ENCODE measurements at places on chromosomes 3 and 15.

DNA sequence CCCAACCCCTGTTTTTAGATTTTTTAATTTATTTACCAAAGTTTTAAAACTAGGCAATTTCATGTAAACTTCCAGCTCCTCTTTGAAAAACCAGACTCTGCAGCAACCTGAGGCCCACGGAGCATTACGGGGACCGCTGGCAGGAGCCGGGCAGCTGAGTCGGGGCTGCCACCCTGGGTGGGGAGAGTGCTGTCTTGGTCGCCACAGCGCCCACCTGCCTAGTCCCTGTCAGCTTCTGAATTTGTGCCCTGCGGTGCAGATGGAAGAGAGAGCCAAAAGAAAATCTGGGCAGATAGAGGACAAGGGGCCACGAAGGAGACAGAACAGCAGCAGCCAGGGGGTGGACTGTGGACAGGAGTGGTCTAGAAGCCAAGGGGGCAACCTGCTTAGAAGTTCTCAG lies 34.6 kb downstream of the PXYLP1 start:
- DNase-seq: no peak

GRCh38 chr3:24953060-24953771 lies 458.6 kb upstream of the THRB start:
- no peak for DNase-seq

DNA sequence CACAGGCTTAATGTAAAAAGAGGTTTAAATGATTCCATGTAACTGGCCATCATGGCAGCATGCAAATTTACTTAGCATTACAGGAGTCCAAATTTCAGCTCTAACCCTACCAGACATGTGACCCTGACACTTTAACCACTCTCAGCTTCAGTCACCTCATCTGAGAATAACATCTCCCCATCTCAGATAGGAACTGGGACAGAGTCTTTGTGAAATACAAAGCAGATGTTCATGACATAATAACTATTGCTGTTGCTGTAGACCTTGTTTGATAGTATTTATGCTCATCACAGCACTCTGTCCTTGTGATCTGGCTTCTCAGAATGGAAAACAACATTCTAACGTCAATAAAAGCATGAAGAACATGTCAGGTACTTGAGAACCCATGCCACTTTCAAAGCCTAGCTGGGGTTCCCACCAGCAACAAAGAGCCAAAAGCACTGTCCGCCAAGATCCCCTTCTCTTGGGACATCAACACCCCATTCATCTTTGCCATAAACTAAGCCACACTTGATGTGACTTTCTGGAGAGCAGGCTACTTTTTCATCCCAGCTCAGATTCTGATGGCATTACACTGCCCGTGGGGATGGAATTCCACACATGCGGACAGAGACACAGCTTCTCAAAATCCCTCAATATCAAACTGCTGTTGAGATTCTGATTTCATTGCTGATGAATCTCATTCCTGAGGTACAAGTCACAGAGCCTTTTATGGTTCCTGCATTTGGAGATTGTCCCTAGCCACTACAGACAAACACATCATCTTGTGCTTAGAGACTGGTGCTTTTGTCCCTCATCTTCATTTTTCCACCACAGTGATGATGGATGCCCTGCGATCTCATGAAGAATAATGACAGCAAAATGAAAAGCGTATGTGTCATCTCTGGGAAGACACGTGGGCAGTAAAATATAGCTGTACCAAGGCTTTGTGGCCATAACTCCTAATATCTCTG lies 202.7 kb downstream of the TNIK start:
- no peak for DNase-seq

DNA sequence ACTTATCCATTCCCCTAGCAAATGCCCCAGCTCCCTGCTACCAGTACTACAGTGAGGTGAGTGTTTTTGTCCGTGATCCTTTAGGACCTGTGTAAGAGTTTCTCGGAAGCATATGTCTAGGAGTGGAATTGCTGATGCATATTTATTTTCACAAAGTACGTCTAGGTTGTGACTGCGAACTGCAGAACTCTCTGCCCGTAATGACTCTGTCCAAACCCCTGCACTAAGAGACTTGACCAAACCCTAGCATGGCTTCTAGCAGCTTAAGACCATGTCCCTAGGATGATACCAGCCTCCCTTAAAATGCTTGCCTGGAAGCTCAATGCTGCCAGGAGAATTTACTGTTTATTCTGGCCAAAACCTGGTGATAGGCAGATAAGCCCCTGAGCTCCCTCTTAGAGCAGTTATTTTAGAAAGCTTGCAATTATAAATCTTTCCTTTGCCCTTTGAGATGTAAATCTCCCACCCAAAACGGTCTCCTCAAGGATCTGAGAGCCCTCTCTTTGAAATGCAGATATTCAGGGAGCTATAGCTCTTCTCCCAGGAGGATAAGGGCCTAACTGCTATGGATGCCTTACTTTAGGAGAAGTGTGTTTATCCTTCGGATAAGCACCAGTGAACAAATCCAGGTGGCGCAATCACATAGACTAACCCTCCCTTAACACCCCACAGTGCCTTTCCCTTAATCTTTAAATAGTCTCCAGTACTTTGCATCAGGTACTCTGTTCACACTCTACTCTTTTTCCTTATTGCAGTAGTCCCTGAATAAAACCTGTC lies 14.7 kb upstream of the CA12 start:
- peak; percentile 82 for DNase-seq

DNA sequence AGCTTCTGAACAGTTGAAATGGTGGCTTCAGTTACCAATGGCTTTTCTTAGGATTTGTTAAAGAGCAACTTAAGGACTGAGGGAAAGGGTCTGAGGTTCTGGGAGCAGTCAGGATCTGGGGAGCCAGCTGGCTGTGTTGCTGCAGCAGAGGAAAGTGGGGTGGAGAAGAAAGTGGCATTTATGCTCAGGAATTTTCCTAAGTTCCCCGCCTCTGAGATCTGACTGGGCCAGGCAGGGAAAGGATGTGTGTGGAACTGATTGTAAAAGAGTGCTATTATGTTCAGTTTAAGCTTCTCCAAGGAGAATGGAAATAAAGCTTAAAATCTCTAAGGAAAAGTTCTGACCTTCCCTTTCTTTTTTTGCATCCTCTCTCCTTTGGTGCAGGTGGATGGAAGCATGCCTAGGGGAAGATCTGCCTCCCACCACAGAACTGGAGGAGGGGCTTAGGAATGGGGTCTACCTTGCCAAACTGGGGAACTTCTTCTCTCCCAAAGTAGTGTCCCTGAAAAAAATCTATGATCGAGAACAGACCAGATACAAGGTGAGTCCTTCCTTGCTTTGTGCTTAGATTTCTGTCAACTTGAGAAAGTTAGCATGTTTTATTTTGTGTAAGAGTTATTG lies 37.8 kb downstream of the IQGAP1 start:
- DNase-seq: no peak

- DNase-seq: no peak
Observed at GRCh38 chr3:188284455-188285212, 130.7 kb downstream of the LPP start.

DNA sequence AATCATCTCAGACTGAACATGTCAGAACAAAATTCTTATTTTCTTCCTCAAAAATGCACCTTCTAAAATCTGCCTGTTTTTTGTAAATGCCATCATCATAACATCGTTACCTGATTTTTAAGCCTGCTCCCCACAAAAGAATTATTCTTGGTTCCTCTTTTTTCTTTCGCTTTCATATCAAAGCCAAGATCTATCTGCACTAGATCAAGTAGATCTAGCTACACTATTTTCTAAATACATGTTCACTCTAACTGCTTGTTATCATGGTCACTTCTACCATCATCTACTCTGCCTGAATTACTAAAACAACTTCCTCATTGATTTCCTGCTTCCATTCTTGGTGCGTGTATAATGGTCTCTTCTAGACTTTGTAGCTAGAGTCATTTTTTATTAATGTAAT lies 217.7 kb downstream of the ARPP21 start:
- DNase-seq: no peak

DNA sequence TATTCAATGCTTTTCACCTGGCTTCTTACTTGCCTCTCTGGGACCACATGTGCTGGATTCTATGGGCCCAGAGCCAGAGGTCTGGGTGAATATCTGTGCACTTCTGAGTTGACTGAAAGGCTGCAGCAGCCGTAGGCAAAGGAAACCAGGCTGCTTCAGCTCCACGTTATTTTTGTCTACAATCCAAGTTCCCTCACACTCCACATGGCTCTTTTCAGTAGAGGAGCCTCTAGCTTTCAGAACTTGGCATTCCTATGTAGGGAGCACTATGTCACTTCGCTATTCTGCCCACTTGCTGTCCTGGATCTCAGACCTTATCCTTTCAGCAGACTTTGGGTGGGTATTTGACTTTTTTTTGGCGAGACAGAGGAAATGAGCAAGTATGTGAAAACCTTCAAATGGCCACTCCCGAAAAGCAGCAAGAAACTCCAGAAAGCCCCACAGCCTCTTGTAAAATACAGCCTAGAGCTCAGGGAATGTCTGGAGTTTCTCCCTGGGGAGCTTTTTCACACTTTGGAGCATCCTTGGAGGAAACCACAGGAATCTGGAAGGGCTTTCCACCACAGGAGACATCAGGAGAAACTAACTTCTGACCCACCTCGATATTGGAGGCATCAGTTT lies 80.9 kb downstream of the DUT start:
- no peak for DNase-seq

GRCh38 chr3:122975924-122976293 lies 51.7 kb downstream of the SEMA5B start:
- DNase-seq: no peak

DNA sequence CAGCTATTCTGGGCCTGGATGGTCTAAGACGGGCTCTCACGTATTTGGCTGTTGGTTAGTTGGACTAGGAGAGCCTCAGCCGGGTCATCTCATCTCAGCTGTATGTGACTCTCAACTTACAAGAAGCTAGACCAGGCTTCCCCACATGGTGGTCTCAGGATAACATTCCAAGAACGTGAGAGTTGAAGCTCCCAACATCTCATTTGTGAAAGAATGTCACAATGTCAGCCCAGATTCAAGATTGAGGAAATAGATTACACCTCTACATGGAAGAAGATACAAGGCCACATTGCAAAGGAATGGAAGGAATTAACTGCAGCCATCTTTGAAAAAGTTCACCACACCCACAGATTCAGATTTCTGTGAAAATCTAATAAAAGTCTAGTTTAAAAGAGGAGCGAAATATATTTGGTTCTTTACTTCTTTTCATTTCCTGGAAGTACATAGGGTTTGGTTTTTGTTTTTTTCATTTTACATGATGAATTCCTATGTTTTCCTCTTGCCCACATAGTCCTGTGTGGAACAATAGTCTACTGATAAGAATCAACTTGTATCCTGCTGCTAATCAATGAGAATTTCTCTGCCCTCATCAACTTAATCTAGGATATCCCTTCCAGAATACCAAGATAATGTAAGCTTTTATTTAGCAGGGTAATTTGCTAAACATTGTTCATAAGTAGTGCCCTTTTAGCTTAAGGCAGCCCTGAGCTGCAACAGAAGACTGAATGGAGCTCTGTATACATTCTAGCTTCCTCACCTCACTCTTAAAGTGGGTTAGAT lies 116.5 kb downstream of the CMSS1 start:
- DNase-seq: no peak

- no peak for DNase-seq
Observed at GRCh38 chr3:24428481-24428880, 66.2 kb downstream of the THRB start.

DNA sequence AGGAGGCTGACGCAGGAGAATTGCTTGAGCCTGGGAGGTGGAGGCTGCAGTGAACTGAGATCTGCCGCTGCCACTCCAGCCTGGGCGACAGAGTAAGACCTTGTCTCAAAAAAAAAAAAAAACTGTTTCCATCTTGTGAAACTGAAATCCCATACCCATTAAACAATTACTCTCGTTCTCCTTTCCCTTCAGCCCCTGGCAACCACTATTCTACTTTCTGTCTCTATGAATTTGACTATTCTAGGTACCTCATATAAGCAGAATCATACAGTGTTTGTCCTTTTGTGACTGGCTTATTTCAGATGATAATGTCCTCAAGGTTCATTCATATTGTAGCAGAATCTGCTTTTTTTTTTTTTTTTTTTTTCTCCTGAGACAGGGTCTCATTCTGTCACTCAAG lies 51.5 kb upstream of the UBE2E1 start:
- DNase-seq: no peak

DNA sequence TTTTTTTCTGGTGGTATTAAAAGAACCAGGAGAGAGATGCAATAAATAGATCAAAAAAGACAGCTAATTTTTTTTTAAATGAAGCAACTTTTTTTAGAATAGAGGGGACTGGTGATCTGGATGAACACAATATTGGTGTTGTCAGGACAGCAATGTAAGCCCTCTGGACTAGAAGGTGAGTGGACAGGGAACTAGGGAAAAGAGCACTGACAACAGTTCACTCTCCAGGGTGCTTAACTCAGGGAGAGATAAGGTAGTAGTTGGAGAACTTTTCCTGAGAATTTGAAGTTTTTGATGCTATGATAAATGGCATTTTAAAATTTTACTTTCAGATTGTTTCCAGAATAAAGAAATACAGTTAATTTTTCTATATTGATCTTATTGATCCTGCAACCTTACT lies 158.3 kb upstream of the STAC start:
- DNase-seq: no peak

GRCh38 chr3:7545334-7545733 lies 684.4 kb downstream of the GRM7 start:
- no peak for DNase-seq

GRCh38 chr15:45550436-45550835 lies 27.9 kb upstream of the SLC30A4 start:
- DNase-seq: no peak

GRCh38 chr3:46429671-46430070 lies 22.6 kb downstream of the CCRL2 start:
- DNase-seq: no peak

- DNase-seq: no peak
Observed at GRCh38 chr3:124147429-124147828, 155.5 kb upstream of the ROPN1 start.

GRCh38 chr15:40693904-40694687 lies 878 bp upstream of the RAD51 start:
- no peak for DNase-seq

- peak; percentile 63 for DNase-seq
Observed at GRCh38 chr15:91055548-91056331, 33.3 kb upstream of the VPS33B start.

DNA sequence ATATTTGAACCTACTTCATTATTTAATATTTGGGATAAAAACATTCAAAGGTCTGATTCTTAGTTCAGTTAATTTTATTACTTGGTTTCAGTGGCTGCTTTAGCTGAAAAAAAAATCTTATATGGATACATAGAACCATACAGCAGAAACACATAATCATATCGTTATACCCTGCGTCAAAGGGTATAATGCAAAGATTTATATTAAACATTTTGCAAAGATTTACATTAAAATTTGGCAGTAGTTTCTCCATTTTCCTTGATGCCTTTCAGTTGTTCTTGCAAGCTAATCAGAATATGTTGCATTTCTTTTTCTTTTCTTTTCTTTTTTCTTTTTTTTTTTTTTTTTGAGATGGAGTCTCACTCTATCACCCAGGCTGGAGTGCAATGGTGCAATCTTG lies 31.4 kb downstream of the CLDN11 start:
- no peak for DNase-seq

- no peak for DNase-seq
Observed at GRCh38 chr3:168951884-168952283, 711.6 kb downstream of the MECOM start.

- no peak for DNase-seq
Observed at GRCh38 chr15:64447536-64448315, 12.7 kb upstream of the ZNF609 start.
